ENCODE measurements at places on chromosomes 3 and 15.

GRCh38 chr3:63385629-63386028, 107.5 kb downstream of the SYNPR start:
- H3K4me3 ChIP-seq, result no peak overlapping the region
- H3K27ac ChIP-seq, result no peak overlapping the region
- DNase-seq, result no peak
- no peaks in the 10 kb centered on the region for H3K4me1 ChIP-seq

DNA sequence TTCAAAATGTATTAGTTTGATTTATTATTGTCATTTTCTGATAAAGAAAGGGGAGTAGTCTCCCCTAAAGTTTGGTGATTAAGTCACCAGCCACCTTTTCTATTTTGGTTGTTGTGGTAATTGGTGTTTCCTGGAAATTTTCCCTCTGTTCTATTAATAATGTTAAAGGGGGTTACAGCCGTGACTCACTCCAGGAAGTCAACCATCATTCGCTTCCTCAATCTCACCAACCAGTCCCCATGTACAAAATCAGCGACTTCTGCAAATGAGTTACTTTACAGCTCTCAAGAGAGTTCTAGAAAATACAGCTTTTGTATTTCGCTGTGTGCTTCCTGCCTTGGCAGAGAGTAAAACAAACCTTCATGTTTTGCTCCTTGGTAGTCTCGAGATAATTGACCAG, 285.1 kb downstream of the LPP start:
- H3K4me3 ChIP-seq, result no peak overlapping the region
- no peaks in the 10 kb centered on the region for H3K36me3 ChIP-seq
- peaks cover 87% of the 10 kb centered on the region for H3K4me1 ChIP-seq
- H3K27ac ChIP-seq, result peak overlapping the region; percentile 80

DNA sequence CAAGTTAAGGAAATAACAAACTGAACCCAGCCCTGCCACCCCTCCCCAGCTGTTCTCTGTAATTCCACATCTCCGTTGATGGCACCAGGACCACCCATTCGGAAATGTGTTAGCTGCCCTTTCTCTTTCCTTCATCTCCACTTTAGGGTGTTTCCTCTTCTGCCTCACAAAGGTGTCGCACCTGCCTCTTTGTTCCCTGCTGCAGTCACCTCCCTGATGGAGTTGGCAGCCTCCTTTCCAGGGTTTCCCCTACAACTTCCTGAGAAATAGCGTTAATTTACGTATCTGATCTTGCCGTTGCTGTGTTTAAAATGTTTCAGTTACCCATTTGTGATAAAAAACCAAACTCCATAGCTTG, 57.3 kb downstream of the GPR171 start:
- DNase-seq, result no peak
- no peaks in the 10 kb centered on the region for H3K27me3 ChIP-seq
- H3K4me3 ChIP-seq, result no peak overlapping the region
- H3K4me1 ChIP-seq, result peaks cover 7% of the 10 kb centered on the region
- H3K36me3 ChIP-seq, result no peaks in the 10 kb centered on the region
- no peak overlapping the region for H3K27ac ChIP-seq

DNA sequence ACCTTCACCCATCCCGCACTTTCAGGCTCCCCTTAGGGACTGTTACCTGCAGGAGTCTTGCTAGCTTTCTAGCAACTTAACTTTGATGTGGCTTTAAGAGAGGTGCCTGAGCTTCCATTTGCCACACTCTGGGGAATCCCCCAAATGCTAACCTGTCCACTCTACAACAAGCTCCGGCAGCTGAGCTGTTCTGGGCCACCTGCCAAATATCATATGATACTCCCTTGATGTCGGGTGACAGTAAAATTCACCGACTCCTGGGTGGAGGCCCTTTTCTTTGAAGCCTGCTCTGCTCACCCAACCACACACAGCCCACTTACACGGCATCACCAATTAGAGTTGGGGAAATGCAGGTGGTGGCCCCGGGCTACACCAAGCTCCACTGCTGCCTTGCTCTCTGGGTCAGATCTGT, 38.0 kb upstream of the XCR1 start:
- no peak overlapping the region for H3K27ac ChIP-seq
- peaks cover 9% of the 10 kb centered on the region for H3K4me1 ChIP-seq
- no peaks in the 10 kb centered on the region for H3K27me3 ChIP-seq
- DNase-seq, result no peak
- H3K4me3 ChIP-seq, result no peak overlapping the region
- H3K36me3 ChIP-seq, result no peaks in the 10 kb centered on the region

GRCh38 chr3:172577987-172578570, 54.8 kb upstream of the TNFSF10 start:
- no peak overlapping the region for H3K4me3 ChIP-seq
- H3K27ac ChIP-seq, result no peak overlapping the region
- H3K27me3 ChIP-seq, result no peaks in the 10 kb centered on the region
- peaks cover 37% of the 10 kb centered on the region for H3K4me1 ChIP-seq
- no peaks in the 10 kb centered on the region for H3K36me3 ChIP-seq

DNA sequence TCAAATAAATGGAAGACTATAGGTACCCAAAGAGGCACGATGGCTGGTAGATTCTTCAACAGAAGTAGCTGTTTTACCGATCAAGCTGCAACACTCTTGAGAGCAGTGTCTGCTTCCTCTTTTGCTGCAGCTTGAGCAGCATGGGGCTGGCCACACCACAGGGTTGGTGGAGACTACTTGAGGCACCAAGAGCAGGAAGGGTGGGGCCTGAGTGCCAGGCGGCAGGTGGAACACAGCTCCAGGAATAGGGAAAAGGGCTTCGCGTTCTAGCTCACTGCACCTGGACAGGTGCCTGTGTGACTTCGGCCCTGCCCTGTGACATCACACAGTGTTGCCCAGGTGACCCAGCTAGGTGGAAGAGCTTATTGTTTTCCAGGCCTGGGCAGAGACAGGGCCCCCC, at the start of gene CCDC33:
Gene CCDC33 (plus strand): TSS at position 365 of the 400 bp plus-strand sequence. CDS start 394 bp downstream, outside the sequence.
- H3K27ac ChIP-seq, result no peak within 1 kb of the TSS
- H3K36me3 ChIP-seq, result no peaks in the 10 kb centered on the region
- no peaks in the 10 kb centered on the region for H3K27me3 ChIP-seq
- DNase-seq, result no peak
- no peak within 1 kb of the TSS for H3K4me3 ChIP-seq
- peaks cover 20% of the 10 kb centered on the region for H3K4me1 ChIP-seq

DNA sequence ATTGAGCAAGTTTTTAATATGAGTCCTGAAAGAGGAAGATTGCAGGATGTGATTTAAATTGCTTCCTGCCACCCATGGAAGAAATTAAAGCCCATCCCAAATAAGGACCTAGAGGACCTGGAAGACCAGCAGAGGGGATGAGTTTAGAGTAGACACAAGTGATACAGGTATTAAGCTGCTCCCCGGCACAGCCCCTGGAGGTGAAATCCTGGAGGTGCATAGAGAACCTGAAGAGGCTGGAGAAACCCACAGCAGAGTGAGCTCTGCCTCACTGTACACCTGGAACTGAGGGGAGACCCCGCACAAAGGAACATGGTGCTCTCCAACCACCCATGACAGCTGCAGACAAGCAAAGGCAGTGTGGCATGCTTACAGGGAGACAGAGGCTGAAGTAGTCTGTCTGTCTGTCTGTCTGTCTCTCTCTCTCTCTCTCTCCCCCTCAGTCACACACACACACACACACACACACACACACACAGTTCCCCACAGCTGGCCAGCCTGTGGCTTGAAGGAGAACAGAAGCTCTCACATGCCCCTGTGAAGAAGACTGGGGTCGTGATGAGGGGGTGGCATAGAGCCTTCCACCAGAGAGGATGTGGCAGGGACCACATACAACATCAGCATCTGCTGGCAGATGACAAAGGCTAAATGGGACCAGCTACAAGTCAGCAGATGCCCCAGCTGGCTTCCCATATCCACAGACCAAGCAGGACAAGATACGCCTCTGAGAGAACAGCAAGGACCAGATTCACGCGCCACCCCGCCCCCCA, 38.1 kb downstream of the FSIP1 start:
- no peak overlapping the region for H3K27ac ChIP-seq
- H3K27me3 ChIP-seq, result no peaks in the 10 kb centered on the region
- H3K4me3 ChIP-seq, result no peak overlapping the region
- DNase-seq, result no peak
- no peaks in the 10 kb centered on the region for H3K36me3 ChIP-seq

DNA sequence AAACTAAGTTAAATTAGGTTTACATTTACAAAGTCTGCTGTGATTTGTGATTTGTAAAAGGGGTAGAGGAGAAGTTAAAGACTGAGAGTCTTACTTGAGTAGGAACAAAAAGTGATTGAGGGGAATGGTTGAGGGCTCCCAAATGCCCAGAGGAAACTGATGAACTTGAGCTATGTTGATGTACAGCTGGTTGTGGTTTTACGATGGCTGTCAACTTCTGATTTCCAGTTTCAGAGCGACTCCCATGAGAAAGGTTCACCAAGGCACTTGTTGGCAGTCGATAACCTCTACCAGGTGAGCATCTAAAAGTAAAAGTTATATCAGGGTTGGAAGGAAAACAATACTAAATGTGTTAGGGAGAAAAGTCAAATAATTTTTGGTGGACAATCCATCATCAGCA, 91.0 kb downstream of the XRN1 start:
- no peaks in the 10 kb centered on the region for H3K27me3 ChIP-seq
- no peak overlapping the region for H3K4me3 ChIP-seq
- H3K4me1 ChIP-seq, result no peaks in the 10 kb centered on the region
- H3K27ac ChIP-seq, result no peak overlapping the region

- DNase-seq, result no peak
- H3K4me3 ChIP-seq, result no peak overlapping the region
- H3K27me3 ChIP-seq, result peaks cover 3% of the 10 kb centered on the region
- H3K27ac ChIP-seq, result no peak overlapping the region
- H3K4me1 ChIP-seq, result no peaks in the 10 kb centered on the region
- H3K36me3 ChIP-seq, result no peaks in the 10 kb centered on the region
Observed at GRCh38 chr15:88700716-88701115, 61.9 kb downstream of the ISG20 start.

- H3K27me3 ChIP-seq, result no peaks in the 10 kb centered on the region
- H3K36me3 ChIP-seq, result no peaks in the 10 kb centered on the region
- H3K27ac ChIP-seq, result no peak overlapping the region
- no peaks in the 10 kb centered on the region for H3K4me1 ChIP-seq
- no peak overlapping the region for H3K4me3 ChIP-seq
Observed at GRCh38 chr15:77838061-77838460, 205.3 kb upstream of the LINGO1 start.

- no peak for DNase-seq
- H3K27me3 ChIP-seq, result no peaks in the 10 kb centered on the region
- no peak overlapping the region for H3K27ac ChIP-seq
- H3K4me3 ChIP-seq, result no peak overlapping the region
Observed at GRCh38 chr3:132289316-132289715, 27.9 kb upstream of the ACP3 start.

DNA sequence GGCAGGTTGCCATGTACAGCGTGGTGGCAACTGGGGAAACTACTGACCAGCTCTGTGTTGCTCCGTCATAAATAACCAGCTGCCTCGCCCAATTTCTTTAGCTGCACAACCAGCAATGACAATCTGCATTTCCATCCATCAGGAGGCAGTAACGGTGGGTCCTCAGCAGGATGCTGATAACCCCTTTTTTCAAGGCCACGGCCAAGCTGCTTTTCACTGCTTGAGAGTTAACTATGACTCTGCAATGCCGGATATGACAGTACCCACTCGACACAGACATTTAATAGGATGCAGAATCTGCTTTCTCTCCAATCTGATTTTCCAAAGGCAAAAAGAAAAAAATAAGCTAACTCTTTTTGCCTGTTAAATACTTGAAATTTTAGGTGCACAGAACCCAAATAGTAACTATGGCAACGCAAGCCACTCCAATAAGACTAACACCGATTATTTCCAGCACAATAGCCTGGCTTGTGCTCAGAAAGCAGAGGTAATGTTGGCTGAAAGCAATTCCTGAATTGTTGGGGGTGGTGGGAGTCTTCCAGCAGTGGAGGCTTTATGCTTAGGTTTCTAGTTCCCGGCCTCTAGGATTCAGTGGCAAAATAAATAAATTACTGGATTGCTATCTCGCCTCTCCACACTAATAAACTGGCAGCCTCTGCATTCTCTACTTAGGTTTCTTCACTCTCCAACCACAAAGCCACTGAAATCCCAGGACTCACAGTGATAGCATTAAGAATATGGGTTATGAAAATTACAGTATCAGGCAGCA, 31.2 kb upstream of the SRGAP3 start:
- H3K4me3 ChIP-seq, result no peak overlapping the region
- no peaks in the 10 kb centered on the region for H3K27me3 ChIP-seq
- H3K27ac ChIP-seq, result no peak overlapping the region
- no peak for DNase-seq

DNA sequence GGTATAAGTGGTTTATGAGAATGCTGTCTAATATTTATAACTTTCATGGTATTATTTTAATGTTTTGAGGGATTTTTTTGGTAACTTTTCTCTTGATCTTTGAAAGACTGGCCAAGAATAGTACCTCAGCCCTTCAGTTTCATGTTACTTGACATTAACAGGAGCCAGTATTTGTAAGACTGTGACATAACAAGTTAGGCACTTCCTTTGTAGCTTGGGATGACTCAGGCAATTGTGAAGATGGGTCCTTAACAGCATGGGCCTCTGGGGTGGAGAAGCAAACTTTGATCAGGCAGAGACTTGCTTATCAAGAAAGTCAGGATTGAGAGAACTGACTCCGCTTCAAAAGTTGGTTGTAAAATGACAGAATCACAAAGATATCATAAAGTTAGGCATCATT, 9.5 kb downstream of the LRRC49 start:
- H3K4me3 ChIP-seq, result no peak overlapping the region
- H3K27me3 ChIP-seq, result no peaks in the 10 kb centered on the region
- H3K36me3 ChIP-seq, result no peaks in the 10 kb centered on the region

GRCh38 chr15:50315814-50316630, 39.0 kb downstream of the GABPB1 start:
- no peak overlapping the region for H3K27ac ChIP-seq
- H3K36me3 ChIP-seq, result peaks cover 5% of the 10 kb centered on the region
- peaks cover 30% of the 10 kb centered on the region for H3K4me1 ChIP-seq
- no peak for DNase-seq

DNA sequence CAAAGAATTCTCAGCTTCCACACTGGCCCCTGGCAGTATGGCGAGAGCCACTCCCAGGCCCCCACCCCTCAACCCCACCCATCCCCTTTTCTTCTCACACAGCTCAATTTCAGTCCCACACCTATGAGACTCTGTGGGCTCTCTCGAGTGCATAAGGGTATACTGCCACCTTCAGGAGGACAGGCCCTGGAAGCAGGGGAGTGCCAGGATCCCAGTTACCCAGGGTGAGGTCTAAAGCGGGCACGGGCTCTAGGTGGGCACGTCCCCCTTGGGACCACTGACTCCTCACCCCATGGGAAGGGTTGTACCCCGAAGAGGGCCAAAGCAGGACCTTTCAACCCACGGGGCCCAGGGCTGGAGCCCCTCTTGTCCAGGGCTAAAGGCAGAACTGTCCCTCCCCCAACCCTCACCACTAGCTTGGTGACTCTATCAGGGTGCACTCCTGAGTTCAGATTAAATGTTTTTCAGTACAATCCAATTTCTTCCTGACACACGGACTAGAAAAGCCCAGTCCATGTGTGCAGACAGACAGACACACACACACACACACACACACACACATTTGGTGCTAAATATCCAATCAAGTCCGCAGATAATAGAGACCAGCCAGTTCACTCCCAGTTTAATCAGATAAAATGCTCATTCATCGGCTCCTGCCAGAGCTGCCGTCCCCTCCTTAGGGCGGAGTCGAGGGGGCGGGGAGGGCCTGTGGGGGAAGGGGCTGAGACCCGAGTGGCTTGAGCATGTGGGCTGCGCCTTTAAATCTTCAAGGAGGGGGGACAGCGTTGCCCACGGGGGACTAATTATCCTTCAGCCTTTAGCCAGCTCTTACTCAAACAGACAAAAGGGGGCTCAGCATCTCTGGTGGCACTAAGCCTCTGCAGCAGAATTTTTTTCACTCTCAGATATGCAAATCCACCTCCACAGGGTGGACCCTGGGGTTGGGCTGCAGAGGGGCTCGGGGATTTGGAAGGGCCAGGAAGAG, 59.3 kb downstream of the CYP11A1 start:
- H3K27ac ChIP-seq, result no peak overlapping the region
- DNase-seq, result no peak
- H3K4me1 ChIP-seq, result peaks cover 17% of the 10 kb centered on the region
- H3K4me3 ChIP-seq, result no peak overlapping the region

All from spleen (tissue), 13 donors.